D721Med (cell line): ENCODE measurements at places on chromosomes 2 and 18.

DNA sequence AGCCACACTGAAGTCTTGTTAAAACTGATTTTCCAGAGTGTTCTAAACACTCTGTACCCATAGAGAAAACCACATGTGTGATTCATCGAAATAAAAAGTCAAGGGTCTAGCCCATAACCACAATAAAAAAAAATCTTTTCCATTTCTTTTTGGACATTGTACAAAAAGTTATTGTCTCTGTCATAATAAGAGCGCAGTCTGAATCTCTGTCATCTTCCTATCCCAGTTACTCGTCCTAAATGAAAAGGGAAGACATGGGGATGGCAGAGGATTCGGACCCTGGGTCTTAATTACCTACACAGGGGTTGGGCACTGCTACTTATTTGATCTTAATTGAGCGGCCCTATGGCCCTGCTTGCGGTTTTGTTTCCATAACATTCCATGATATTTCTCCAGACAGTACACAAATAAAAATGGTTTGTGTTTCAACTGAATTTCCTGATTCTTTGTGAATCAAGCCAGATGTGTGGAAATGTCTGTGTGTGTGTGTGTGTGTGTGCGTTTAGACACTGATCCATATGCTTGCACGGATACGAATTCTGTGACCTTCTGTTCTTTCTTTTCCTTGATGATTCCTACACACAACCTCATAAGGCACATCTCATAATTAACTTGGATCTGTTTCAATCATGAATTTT lies 133.4 kb upstream of the SPATS2L start:
- DNase-seq, result no peak

GRCh38 chr2:224126003-224126402 lies 86.9 kb upstream of the SERPINE2 start:
- DNase-seq, result no peak

DNA sequence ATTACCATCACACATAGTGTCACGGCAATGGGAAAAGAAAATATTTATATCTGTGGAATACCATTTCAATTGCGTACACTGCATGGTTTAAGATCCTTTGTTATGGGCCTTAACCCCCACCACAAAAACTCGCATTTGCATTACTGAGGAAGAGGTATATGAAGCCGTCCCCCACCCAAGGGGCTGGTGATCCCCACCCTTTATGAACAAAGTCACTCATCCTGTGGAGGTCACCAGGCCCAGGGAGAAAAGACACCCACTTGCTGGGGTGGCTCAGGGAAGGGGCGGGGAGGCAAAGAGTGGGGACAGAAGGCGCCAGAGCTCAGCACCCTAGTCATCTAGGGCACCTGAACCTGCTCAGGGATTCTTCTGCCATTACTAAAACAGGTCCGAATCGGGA lies 133.8 kb downstream of the ZNF516 start:
- DNase-seq, result no peak

DNA sequence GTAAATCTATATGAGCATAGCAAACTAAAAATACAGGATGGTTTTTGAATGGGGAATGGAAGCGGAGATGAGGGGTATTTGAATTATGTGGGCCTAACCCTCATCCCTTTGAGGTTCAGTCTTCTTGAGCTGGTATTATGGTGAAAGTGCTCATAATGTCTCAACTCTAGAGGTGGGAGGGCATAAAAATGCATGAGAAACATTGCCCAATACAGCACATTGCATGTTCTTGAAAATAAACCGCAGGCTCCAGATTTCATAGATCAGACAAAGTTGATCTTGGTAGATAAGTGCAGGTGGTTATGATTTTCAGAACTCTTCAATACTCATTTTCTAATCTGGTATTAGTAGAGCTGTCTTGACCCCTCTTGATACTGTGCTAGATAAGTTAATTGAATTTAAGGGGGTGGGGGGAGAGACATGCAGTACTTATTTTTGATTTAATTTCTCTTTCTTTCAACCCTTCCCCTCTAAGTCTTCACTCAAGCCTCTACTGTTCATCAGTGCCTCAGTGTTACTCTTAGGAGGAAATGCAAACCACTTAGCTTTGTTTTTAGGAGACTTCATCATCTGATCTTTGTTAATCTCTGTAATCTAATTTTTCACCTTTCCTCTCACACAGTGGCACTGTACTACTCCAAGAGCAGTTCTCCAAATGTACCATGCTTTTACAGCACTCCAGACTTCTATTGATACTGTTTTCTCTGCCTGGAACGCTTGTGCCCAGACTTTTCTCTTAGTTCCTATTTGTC lies 22.2 kb downstream of the XRCC5 start:
- no peak for DNase-seq

GRCh38 chr2:67895227-67895941 lies 167.4 kb downstream of the C1D start:
- DNase-seq, result no peak

DNA sequence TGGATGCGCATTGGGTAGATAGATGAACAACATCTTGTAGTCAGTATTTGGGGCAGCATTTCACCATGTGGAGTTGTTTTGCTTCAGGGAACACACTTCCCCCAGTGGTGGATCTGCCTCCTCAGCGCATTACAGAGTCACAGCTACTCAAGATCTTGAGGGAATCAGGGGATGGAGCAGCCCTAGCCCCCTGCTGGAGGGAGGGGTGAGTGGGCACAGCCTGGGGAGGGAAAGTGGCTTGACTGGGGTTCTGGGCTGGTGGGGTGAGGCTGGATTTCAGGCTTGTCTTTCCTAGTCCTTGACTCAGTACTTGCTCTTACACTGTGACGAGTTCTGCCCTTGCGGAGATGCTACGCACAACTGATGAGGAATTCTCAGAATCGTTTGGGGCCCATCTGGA lies 271.0 kb upstream of the HS6ST1 start:
- no peak for DNase-seq

- no peak for DNase-seq
Observed at GRCh38 chr2:196365145-196365544, 193.8 kb upstream of the STK17B start.

DNA sequence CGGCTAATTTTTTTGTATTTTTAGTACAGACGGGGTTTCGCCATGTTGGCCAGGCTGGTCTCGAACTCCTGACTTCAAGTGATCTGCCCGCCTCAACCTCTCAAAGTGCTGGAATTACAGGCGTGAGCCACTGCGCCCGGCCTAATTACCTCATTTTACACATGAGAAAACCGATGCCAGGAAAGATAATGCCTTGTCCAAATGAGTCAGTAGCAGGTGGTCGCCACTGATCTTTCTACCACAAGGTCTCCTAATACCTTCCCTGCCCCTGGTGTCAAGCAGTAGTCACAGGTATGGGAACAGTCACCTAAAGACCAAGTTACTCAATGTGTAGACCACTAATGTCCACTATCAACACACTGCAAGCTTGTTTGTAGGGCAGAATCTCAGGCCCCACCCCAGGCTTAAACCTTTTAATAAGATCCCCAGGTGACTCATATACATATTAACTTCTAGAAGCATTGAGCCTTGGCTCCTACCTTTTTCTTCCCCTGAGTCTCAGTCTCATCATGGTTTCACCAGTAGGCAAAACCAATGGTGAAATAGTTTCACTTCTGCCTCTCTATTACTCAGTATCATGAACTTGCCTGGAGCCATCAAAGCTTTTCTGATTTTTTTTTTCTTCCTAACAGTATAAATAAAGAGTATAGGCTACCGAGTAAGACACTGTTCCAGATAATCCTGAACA lies 6.9 kb upstream of the EPB41L5 start:
- no peak for DNase-seq

DNA sequence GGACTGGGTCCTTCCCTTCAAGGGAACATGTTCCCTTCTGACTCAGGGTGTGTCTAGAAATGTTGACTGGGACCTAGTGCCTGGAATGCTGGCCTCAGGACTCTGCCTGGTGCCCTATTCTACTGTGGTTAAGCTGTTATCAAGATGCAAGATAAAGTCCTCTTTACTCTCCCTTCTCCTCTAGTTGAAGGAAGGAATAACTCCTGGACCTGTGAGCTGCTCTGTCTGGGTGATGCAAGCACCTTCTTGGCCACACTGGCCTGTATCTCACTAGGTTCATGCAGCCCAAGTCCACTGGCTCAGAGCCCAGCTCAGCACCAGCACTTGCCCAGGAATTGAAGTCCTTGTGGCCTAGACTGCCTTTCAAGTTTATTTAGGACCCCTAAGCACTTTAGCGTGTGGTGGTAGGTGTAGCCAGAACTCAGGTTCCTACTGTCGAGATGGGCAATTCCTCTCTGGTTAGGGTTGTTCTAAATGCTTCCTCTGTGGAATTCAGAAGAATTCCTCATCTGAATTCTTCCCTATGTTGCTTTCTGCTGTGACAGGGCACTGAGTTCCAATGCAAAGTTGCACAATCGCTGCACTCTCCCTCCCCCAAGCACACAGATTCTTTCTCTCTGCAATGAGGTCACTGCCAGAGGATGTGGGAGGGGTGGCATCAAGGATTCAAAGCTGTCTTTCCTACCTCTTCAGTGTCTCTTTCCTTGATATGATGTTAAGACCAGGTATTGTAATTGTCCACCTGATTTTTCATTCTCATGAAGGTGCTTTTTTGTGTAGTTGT lies 54.7 kb downstream of the VWC2L start:
- no peak for DNase-seq

GRCh38 chr2:38474715-38475566 lies 97.9 kb upstream of the ATL2 start:
- no peak for DNase-seq

GRCh38 chr2:50863218-50863617 lies 168.7 kb downstream of the NRXN1 start:
- DNase-seq, result no peak

GRCh38 chr18:23812546-23813440 lies 123.5 kb downstream of the LAMA3 start:
- DNase-seq, result peak; percentile 55

GRCh38 chr18:74420926-74421325 lies 36.2 kb downstream of the DIPK1C start:
- no peak for DNase-seq

- DNase-seq, result no peak
Observed at GRCh38 chr2:132646540-132647108, 23.4 kb downstream of the LYPD1 start.

GRCh38 chr18:43883886-43884285 lies 606.6 kb upstream of the SYT4 start:
- no peak for DNase-seq

- no peak for DNase-seq
Observed at GRCh38 chr2:74373985-74374384, 6.1 kb downstream of the DCTN1 start.

- DNase-seq, result no peak
Observed at GRCh38 chr2:236861196-236861875, 224.4 kb upstream of the COPS8 start.

- no peak for DNase-seq
Observed at GRCh38 chr18:63155910-63156773, 163.4 kb downstream of the BCL2 start.
